ENCODE measurements at places on chromosomes 7 and 10.
A peak's percentile ranks its signal among the peaks of the same experiment; 100 is the strongest.

DNA sequence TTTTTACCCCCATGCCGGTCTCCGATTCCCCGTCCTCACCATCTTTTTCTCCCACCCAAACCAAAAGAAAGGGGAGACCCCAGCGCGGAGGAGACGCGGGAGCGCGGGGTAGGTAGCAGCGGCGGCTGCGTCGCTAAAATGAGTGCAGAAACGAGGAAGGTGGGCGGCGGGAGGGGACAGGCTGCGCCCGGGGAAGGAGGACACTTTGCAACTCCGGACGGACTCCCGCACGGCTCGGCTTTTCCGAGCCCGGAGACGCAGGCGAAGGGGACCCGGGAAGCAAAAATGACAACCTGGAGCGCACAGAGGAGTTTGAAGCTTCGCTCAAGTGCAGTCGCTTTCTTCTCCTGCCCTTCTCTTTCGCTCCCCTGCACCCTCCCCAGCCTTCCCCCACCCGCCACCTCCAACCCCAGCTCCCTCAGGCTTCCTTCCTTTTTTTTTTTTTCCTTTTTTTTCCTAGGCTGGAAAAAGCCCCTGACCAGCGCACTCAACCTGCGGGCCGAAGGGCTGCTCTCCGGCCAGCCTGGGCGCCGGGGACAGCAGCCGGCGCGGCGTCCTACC is 453 bp downstream of the SFMBT2 start:
- DNase-seq, result peak; percentile 7

DNA sequence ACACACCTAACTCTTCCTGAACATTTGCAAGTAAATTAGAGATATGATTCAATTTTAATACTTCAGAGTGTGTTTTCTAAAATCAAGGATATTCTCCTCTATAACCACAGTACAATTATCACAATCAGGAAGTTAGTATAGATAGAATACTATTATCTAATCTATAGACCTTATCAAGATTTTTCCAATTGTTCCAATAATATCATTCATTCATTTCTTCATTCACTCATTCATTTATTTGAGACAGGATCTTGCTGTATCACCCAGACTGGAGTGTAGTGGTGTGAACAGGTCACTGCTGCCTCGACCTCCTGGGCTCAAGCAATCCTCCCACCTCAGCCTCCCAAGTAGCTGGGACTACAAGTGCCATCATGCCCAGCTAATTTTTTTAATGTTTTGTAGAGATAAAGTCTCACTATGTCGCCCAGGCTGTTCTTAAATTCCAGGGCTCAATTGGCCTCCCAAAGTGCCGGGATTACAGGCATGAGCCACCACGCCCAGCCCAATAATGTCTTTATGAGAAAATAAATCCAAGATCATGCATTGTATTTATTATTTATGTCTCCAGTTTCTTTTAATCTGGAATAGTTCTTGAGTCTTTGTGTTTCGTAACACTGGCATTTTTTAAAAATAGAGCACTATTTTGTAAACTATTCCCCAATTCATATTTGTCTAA is 10.6 kb upstream of the MRPS16 start:
- DNase-seq, result no peak

DNA sequence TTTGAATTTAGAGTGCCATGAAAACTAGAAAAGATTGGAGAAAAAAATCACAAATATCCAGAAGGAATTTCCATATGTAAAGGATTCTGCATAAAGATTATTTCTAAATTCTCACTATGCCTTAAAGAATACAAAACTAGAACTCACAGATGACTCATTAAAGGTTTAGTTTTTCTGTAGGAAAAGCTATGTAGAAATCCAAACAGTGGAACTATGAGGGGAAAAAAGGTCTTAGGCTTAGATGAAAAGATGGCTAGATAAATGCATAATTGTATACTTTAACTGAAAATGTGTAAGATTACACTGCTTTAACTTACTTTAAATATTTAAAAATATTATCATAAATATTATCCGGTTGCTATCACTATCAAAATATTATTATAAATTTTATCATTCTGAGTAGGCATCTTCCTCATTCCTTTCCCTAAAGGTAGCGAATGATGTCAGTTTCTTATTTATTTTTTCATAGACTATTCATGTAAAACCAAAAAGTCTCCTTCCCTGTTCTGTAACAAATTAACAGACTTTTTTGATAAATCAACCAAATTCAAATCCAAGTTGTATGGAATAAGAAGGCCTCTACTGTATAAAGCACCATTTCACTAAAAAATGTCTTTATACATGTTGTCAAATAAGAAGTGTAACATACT is 69.1 kb upstream of the COMTD1 start:
- no peak for DNase-seq

GRCh38 chr10:69873135-69873639 is 71.5 kb downstream of the COL13A1 start:
- no peak for DNase-seq

DNA sequence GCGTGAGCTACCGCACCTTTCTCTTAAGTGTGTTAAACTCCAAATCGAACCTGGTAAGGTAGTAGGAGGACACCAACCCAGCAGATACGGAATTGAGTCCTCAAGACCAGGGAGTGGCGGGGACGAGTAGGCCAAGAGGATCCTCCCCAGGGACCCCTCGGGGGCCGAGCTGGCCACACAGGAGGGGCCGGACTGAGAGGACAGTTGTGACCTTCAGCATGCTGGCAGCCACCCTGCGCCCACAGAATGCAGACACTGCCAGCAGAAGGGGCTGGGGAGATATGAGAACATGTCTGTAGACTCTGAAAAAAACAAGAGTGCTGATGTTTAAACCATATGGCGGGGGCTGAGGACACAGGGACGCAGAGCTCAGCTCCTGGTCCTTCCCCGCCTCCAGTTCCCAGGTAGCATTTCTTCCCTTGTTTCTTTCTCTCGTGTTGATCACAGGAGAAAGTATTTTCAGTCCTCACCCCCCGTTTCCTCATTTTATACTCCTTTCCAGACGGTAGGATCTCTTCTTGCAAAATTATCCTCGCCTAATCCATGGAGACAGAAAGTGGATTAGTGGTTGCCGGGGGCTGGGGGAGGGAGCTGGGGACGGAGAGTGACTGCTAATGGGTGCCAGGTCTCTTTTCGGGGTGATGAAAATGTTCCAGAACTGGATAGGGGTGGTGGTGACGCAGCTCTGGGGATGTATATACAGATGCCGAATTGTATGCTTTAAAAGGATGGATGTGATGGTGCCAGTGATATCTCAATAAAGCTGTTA is 11.5 kb upstream of the UNCX start:
- no peak for DNase-seq
